ENCODE measurements at places on chromosomes 3 and 15.

DNA sequence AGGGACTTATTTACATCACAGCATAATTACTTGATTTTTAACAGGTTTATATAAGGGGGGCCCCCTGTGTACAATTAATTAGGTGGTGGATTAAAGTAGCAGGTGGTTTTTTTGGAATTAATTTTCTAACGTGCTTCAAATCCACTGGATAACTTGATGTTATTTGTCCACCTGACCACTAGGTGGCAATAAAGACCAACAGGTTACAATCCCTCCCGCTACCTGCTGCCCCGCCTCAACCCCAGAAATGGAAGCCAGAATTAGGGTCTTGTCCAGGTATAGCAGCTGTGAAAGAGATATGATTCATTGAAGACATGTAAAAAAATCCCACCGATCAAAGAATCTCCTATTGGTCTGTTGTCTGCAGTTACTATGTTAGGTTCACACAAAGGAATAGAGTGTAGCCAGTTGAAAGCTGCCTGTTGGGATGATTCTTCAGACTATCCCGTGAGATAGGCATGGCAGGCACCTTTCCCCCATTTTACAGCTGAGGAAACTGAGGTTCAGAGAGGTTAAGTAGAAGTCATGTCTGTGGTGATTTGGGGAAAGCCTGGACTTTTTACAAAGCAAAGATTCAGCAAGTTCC lies 44.0 kb downstream of the MFSD1 start:
- DNase-seq: no peak

DNA sequence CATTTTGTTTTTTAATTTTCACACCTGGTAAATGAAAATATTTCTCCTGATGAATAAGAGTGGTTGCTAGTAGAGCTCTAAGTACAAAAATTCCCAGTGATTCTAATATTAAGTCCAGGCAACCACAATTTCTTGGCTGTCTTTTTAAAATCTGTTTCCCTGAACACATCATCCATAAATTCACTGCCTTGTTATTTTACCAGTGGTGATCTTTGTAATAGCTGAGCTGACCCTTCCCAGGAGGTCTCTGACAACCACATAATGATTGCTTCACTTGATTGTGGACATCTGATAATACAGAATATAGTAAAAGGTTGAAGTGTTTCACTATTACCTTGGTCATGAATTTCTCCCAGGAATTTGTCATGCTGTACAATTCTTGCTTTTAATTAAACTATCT lies 13.9 kb upstream of the TOP2B start:
- no peak for DNase-seq

GRCh38 chr3:13107661-13108060 lies 34.4 kb upstream of the IQSEC1 start:
- DNase-seq: no peak

DNA sequence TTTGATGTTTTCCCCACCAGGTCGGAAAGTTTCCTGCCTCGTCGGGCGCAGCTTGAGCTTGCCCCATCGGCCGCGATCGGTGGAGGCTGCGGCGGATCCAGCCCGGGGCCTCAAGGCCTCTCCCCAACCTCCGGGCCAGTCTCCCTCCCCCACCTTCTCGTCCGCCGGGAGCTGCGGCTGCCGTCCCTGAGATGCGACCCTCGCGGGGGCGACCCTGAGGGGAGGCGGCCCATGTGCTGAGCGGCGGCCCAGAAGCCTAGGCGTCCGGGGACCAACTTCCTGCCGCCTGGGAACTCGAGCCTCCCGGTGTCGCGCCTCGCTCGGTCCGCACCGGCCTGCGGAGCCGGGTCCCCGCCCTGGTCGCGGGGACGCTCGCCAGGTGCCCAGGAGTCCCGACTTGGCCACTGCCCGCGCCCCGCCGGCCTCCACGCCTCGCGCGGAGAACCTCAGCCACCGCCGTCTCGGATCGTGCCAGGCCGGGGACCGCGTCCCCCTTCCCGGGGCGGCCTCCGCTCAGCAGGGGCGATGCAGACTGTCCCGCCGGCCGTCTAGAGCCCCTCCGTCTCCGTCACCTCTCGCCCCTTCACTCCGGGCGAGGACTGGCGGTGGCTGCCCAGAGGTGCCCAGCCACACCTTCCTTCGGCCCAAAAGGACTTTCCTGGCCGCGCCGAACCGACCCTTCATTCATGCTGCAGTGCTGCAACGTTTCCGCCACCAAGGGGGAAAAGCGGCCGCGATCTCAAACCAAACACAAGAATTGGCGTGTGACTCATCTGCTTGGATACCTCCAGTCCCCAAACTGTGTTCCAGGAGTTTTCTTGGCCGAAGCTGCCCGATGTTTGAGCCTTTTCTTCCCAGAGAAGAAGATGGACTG lies 656 bp downstream of the SLMAP start:
- DNase-seq: peak; percentile 36

DNA sequence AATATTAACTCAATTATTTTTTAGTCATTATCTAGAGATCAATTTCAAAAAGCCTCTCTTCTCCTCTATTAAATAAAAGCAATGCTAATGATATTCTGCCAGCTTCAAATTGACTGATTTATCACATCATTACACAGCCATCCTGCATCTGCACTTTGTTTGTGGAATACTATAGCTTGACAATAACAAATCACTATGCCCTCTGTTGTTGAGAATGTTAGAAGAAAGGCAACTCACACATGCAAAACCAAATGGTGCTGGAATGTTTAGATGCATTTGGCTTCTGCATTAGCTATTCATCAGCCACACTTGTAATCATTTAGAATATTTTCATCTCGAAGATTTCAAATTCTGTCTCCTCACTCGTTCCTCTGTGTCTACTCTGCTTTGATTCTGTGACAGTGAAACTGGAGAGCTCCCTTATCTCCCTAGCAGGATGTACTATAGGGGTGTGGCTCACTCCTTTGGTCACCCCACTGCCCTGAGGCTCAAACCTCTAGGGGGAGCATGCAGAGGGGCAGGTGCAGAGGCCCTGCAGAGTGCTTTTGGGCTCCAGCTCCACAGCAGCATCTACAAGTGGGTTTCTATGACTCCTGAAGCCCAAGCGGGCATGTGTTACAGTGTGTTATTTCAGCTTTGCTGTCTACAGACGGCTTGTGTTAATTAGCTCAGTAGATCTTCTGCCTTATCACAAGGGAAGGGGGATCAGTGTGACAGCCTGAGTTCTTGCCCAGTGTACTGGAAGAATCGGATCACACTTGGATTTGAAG lies 454.1 kb upstream of the BCHE start:
- no peak for DNase-seq

DNA sequence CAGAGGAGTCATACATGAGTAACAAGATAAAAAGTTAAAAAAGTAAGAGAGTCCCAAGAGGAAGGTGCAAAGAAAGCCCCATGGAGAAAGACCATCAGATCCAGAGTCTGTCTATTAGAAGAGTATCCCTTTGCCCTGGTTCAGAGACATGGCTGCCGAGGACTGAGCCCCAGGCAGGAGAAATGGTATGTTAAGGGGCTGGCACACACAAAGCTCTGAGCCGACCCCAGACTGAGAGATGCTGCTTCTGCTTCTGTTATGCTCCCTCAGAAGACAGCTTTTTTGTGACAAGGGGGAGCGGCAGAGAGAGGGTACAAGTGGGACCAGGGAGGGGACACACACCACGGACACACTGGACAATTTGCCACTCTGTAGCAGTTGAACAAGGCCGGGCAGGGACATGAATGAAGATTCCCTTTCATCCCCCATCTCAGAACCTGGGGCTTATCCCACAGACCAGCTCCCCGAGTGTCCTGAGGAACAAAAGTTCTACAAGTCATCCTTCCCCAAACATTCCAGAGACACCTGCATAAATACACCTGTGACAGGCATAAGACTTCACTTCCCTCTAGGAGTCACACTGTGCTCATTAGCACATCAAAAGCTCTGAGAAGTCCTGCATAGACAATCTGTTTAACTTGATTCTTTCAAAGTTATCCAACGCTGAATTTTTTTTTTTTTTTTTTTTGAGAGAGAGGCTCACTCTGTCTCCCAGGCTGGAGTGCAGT lies 161.6 kb upstream of the WNT5A start:
- DNase-seq: no peak

GRCh38 chr3:44109771-44110361 lies 131.8 kb upstream of the TOPAZ1 start:
- DNase-seq: no peak

GRCh38 chr3:192262001-192262400 lies 465.3 kb downstream of the FGF12 start:
- DNase-seq: no peak

DNA sequence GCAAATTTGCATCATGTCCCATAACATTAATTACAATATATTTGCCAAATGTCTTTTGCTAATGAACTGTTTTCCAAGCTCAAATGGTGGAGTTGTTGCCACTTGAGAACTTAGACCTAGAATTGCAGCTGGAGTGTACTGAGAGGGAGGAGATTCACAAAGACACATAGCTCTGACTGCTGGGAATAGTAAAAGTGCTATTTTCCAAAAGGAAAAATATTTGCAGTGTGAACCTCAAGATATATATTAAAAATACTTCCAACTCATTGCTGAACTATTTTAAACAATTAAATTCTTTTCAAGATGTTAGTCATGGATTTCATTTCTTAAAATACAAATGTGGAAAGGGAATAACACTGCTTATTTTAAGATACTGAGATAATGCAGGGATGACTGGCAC lies 666.8 kb upstream of the ARPP21 start:
- DNase-seq: no peak

- DNase-seq: no peak
These were observed 122.3 kb downstream of the CTNNB1 start for GRCh38 chr3:41321642-41321980.

GRCh38 chr15:73495181-73495580 lies 52.2 kb downstream of the REC114 start:
- no peak for DNase-seq

GRCh38 chr3:131038326-131038725 lies 11.6 kb downstream of the NEK11 start:
- DNase-seq: no peak

GRCh38 chr15:79977431-79978054 lies 6.5 kb upstream of the BCL2A1 start:
- DNase-seq: no peak

DNA sequence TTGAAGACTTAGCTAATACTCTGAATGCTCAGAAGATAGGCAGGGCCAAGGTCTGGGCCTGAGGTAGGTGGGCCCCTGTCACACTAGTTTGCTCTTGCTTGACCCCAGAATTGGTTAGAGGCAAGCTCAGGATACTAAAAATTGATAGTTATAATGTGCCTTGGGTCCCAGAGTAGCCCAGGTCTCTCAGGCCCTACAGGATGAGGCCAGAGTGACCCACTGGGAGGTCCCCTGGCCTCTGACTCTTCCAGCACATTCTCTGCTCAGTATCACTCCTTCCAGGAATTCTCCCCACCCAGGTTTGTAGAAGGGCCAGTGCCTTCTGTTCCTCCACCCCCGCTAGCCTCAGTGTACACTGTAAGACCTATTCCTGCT lies 667 bp upstream of the KLHDC8B start:
- no peak for DNase-seq

- no peak for DNase-seq
These were observed 14.7 kb downstream of the TM2D3 start for GRCh38 chr15:101637516-101637915.

- no peak for DNase-seq
These were observed 52.1 kb downstream of the TM2D3 start for GRCh38 chr15:101600035-101600434.

- no peak for DNase-seq
These were observed 8.4 kb downstream of the ITGB5 start for GRCh38 chr3:124878561-124879336.

- DNase-seq: peak; percentile 10
These were observed 12.9 kb downstream of the OPA1 start for GRCh38 chr3:193605876-193606275.

DNA sequence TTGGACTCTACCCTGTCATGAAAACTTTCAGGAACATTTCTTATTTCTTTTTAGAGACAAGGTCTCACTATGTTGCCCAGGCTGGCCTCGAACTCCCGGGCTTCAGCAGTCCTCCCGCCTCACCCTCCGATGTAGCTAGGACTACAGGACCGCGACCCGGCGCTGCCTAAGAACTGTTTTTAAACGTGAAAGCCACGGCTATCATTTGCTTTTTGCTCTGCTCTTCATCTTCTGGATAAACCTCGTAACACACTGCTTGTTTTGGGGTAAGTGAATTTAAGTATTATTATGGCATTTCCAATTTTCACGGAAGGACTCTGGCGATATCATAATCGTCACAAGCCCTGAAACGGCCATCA lies 14.3 kb upstream of the CCNL1 start:
- DNase-seq: no peak

DNA sequence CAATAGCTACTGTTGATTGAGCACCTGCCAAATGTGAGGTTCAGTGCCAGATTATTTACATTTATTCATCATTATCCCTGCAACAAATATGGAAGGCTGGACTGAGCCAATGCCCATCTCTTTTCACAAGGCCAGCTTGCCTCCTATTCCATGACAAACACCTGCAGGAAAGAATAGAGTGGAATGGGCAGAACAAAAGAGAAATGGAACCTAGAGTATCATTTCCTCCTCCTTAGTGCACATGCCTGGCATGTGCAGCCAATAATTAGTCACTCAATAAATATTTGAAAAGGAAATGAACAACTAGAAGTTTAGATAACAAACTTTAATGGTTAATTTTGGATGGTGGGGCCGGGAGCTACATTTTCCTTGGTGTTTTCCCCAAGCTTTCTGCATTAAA lies 61.4 kb upstream of the MYRIP start:
- no peak for DNase-seq

GRCh38 chr3:114496021-114496434 lies 202.2 kb downstream of the TIGIT start:
- no peak for DNase-seq

DNA sequence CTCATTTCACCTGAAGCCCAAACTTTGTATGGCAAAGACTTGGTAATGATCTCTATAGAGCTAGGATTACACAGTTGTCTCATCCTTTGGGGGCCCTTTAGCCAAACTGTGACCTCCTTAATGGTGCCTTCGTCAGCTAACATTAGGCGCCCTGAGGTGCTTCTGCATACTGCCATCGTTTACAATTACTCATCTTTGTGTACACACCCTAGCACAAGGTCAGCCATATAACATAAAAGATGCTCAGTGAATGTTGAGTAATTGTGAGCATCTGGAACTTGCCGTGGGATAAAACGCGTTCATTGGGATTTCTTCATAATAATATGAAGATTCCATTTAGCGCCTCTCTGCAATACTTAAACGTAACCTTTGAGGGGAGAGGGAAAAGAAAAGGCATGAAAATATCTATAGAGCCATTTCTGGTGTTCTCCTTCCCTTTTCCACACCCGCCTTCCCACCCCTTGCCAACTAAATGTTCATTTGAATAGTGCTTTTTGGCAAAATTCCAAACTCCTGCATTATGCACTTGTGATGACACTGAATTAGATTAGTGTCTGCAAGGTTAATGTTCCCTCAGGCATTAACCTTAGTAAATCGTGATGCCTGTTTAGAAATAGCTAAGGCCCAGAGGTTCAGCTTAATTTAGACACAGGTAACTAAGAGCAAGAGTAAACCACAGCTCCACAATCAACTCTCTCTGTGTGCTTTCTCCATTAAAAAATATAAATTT lies 990 bp upstream of the ZNF148 start:
- no peak for DNase-seq

DNA sequence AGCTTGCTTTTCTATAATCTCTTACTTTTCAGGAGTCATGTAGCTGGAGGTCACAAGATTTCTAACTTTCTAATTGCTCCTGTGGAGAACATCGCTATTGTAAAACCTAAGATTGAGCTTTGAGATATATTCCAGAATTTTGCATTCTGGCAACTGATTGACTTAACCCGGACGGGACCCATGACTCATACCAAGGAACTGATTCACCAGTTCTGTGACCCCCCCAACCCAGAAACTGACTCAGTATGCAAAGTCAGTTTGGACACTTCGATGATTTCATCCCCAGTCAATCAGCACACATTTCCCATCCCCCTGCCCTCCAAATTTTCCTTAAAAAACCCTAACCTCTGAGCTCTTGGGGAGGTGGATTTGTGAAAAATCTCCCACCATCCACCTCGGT lies 396.5 kb upstream of the GBE1 start:
- no peak for DNase-seq

All from nucleus accumbens (tissue), 56 donors.